Caco-2 (cell line): ENCODE measurements at places on chromosomes 12 and 14.

DNA sequence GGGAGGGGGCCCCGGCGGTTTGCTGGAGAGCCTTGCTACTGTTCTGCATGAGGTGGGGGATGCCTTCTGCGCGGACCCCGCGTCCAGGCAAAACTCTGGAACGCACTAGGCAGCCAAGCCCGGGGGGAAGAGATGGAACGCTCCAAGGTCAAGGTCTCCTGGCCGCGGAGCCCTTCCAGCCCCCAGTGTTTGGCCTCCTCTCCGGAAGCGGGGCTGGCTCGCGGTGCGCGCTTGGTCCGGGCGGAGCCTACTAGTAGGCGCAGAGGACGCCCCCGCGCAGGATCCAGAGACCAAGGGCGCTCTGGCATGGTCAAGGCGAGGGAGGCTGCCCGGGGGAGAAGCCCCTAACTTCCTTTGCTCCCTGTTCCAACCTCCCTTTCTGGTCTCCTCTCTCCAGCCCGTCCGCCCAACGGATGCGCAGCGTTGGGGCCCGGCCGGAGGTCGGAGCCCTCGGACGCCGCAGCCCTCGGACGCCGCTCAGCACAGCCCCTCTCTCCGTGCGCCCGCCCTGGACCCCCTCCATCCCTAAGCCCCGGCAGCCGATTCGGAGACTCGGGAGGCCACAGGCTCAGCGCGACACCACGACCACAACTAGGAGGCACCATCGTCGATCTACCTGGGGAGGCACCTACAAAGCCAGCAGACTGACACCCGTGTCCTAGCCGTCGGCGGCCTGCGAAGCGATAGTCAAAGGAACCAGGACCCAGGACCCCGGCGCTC, 669 bp upstream of the KCNK13 start:
- H3K36me3 ChIP-seq, result no peaks in the 10 kb centered on the region
- peaks cover 5% of the 10 kb centered on the region for H3K27me3 ChIP-seq
- H3K4me1 ChIP-seq, result peaks cover 8% of the 10 kb centered on the region; the same call in 1 of the 2 replicates
- H3K4me3 ChIP-seq, result peak overlapping the region; percentile 32
- no peak for DNase-seq

GRCh38 chr12:61915420-61915819, 344.8 kb upstream of the USP15 start:
- H3K27ac ChIP-seq, result no peak overlapping the region
- no peaks in the 10 kb centered on the region for H3K36me3 ChIP-seq
- DNase-seq, result no peak
- H3K27me3 ChIP-seq, result no peaks in the 10 kb centered on the region
- H3K4me3 ChIP-seq, result no peak overlapping the region

- H3K27ac ChIP-seq, result no peak overlapping the region
- DNase-seq, result no peak
- H3K36me3 ChIP-seq, result no peaks in the 10 kb centered on the region
- H3K4me3 ChIP-seq, result no peak overlapping the region
- no peaks in the 10 kb centered on the region; the same call in 1 of the 2 replicates for H3K27me3 ChIP-seq
Measured at GRCh38 chr14:92489394-92490238, 24.0 kb upstream of the RIN3 start.

GRCh38 chr12:92938018-92938417, 8.9 kb upstream of the EEA1 start:
- H3K27ac ChIP-seq, result no peak overlapping the region
- no peak overlapping the region for H3K4me3 ChIP-seq
- no peak for DNase-seq
- peaks cover 19% of the 10 kb centered on the region for H3K4me1 ChIP-seq

DNA sequence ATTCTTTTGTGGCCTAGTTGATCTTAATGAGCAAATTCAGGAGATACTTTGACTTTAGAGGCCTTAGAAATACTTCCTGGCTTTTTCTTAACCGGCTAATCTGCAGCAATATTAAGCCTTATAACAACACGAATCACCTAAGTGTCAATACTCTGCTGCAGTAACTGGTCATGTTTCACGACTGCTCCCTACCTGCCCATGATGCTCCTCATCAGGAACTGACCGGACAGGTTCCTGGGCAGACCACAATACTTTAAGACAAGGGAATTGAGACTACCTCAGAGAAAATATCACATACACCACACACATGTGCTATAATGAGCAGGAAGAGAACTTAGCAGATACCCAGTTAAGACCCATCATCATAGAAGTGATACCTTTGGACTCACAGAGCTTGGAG, 211.9 kb upstream of the BMP4 start:
- H3K4me3 ChIP-seq, result no peak overlapping the region
- H3K27ac ChIP-seq, result no peak overlapping the region
- H3K4me1 ChIP-seq, result peaks cover 5% of the 10 kb centered on the region; the same call in 1 of the 2 replicates
- DNase-seq, result peak; percentile 14

DNA sequence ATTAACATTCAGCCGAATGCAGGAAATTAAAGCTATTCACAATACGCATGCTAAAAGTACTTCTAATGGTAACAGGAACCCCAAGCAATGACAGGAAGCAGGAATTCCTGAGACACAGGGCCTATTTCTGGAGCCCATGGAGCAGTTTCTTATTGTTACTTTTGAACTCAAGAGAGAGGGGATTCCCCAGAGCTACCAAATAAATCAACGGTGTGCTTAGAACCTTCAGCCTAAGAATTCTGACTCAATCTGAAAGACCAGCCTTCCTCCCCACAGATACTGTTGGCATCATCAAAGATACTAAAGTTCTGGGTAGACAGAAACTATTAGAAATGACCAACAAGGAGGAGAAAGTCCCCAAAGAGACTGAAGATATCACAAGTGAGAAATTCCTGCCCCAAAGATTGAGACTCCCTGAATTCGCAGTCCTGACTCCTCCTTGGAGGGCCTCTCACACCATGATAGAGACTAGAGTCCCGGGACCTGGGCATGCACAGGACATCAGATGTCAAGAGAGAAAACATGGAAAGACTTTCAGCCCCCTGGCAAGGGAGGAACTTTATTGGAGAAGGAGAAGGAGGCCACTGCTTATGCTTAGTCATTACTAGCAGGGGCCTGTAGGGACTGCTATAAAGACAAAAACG, 32.7 kb downstream of the RTRAF start:
- no peak for DNase-seq
- H3K27ac ChIP-seq, result no peak overlapping the region

GRCh38 chr14:42804141-42804540, 1197.5 kb downstream of the LRFN5 start:
- H3K4me1 ChIP-seq, result no peaks in the 10 kb centered on the region
- H3K27me3 ChIP-seq, result no peaks in the 10 kb centered on the region
- no peaks in the 10 kb centered on the region for H3K36me3 ChIP-seq
- no peak for DNase-seq

- no peak for DNase-seq
- peak overlapping the region; percentile 3 for H3K27ac ChIP-seq
Measured at GRCh38 chr12:913919-914698, 35.4 kb downstream of the RAD52 start.

DNA sequence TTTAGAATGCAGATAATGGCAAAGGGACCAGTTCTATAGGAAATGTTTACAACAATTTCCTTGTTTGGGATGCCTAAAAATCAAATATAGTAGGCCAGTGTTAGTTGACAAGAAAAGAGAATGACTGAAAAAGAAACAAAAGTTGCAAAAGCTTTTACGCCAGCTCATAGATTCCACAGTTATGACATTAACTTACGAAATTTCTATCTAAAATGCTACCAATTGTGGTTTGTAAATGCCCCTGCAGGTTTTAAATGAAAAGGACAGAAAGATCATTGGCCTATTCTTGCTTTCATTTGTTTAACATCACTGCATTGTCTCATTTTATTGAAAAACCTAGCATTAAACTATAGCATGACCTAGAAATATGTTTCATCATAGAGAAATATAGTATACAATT, 345.8 kb downstream of the CCDC91 start:
- no peaks in the 10 kb centered on the region for H3K36me3 ChIP-seq
- H3K4me1 ChIP-seq, result no peaks in the 10 kb centered on the region
- no peak overlapping the region for H3K27ac ChIP-seq
- no peak overlapping the region for H3K4me3 ChIP-seq

DNA sequence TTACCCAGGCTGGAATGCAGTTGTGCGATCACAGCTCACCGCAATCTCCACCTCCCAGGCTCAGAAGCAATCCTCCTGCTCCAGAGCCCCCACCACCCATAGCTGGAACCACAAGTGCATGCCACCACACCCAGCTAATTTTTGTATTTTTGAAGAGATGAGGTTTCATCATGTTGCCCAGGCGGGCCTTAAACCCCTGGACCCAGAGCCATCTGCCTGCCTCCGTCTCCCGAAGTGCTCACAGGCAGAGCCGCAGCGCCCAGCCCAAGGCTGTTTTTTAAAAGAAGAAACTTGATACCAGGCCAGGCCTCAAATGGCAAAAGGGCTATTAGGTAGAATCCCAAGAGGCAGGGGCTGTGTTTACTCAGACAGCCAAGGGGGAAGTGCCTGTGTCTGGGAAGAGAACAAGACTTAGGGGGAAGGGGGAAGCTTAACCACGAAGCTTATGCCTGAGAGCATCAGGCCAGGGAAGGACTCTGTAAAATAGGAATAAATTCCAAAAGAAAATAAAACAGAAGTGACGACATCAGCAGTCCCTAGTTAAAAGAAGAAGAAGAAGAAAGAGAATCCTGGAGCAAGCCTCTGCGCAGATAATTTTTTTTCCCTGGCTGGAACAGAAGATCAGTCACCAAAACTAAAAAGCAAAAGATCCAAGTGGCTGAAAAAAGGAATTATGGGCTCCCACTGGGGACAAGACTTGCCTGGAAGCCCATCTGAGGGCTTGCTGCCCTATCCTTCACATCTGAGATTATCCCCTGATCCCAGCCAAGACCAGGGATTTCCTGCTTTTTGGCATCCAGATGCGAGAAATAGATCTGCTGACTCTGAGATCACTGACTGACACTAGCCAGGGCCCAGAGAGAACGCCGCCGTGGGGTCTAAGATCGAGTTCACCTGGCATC, 170.5 kb downstream of the NDUFA12 start:
- H3K36me3 ChIP-seq, result no peaks in the 10 kb centered on the region
- no peaks in the 10 kb centered on the region for H3K27me3 ChIP-seq
- peak overlapping the region; percentile 42 for H3K27ac ChIP-seq
- no peaks in the 10 kb centered on the region for H3K4me1 ChIP-seq
- no peak for DNase-seq

GRCh38 chr12:20212658-20213555, 155.4 kb upstream of the PDE3A start:
- H3K4me1 ChIP-seq, result peaks cover 5% of the 10 kb centered on the region
- H3K27me3 ChIP-seq, result no peaks in the 10 kb centered on the region
- peak overlapping the region; percentile 21 for H3K27ac ChIP-seq
- H3K4me3 ChIP-seq, result no peak overlapping the region

GRCh38 chr14:95510804-95511203, 5.6 kb downstream of the SYNE3 start:
- no peaks in the 10 kb centered on the region; the same call in 1 of the 2 replicates for H3K36me3 ChIP-seq
- peaks cover 7% of the 10 kb centered on the region for H3K4me1 ChIP-seq
- no peaks in the 10 kb centered on the region for H3K27me3 ChIP-seq
- no peak for DNase-seq
- no peak overlapping the region for H3K27ac ChIP-seq

- peak overlapping the region; percentile 58; the same call in 1 of the 2 replicates for H3K4me3 ChIP-seq
- H3K36me3 ChIP-seq, result no peaks in the 10 kb centered on the region
- peak overlapping the region; percentile 34 for H3K27ac ChIP-seq
- no peaks in the 10 kb centered on the region; the same call in 1 of the 2 replicates for H3K4me1 ChIP-seq
- H3K27me3 ChIP-seq, result no peaks in the 10 kb centered on the region
Measured at GRCh38 chr12:43760396-43760795, 1.6 kb downstream of the IRAK4 start.

DNA sequence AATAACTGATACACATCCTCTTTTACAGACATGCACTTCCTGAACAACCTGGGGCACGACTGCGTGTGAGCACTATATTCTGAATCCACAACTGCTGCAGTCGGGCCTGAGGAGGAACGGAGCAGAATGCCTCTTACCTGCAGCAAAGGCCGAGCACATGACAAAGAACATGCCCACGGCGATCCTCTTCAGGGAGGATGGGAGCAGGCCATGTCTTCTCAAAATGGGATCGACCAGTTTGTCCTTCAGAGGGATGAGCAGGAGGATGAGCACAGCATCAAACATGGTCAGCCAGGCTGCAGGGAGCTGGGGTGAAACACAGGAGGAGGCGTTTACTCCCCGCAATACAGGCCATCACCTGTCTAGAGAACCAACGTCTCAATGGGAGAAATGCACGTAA, 15.1 kb downstream of the SLC15A4 start:
- no peaks in the 10 kb centered on the region; the same call in 1 of the 2 replicates for H3K36me3 ChIP-seq
- H3K4me3 ChIP-seq, result no peak overlapping the region
- peak overlapping the region; percentile 23 for H3K27ac ChIP-seq
- H3K27me3 ChIP-seq, result no peaks in the 10 kb centered on the region
- no peaks in the 10 kb centered on the region for H3K4me1 ChIP-seq

GRCh38 chr14:20400589-20400964, 12.7 kb downstream of the TEP1 start:
- no peak overlapping the region for H3K4me3 ChIP-seq
- 0 out of 2 replicates have a peak, but pooled peaks cover 4% of the 10 kb centered on the region for H3K4me1 ChIP-seq
- no peaks in the 10 kb centered on the region; the same call in 1 of the 2 replicates for H3K36me3 ChIP-seq
- H3K27me3 ChIP-seq, result no peaks in the 10 kb centered on the region

- H3K27ac ChIP-seq, result no peak overlapping the region
- H3K4me1 ChIP-seq, result no peaks in the 10 kb centered on the region
- no peak for DNase-seq
- no peaks in the 10 kb centered on the region for H3K36me3 ChIP-seq
Measured at GRCh38 chr12:2306012-2306411, 253.2 kb downstream of the CACNA1C start.

DNA sequence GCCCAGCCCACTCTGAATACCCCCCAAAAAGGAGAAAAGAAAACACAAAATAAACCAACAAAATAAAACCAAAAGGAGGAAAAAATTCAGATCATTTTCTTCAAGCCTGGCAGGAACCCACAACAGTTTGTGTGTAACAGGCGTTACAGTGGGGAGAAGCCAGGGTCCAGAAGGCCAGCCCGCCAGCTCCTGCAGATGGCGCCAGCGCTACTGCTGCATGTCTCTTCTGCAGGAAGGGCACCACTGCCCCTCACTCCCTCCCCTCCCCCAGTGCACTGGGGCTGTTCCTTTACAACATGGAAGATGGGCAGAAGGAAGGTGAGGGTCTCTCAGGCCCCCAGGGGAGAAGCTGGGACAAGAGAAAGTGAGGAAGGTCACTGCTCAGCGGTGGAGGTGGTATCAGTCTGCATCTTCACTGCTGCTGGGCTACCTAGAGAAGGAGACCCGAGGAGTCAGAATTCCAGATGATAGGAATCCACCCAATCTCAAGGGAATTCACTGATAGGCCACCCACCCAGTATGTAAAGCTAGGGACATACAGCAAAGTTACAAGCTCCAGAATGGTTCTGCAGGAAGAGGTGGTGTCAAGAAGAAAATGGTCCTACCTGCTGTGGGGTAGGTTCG, 2.3 kb upstream of the NOP2 start:
- no peak overlapping the region for H3K4me3 ChIP-seq
- peak; percentile 82 for DNase-seq
- H3K36me3 ChIP-seq, result peaks cover 12% of the 10 kb centered on the region
- H3K4me1 ChIP-seq, result no peaks in the 10 kb centered on the region
- no peaks in the 10 kb centered on the region for H3K27me3 ChIP-seq

- no peak for DNase-seq
- no peak overlapping the region for H3K27ac ChIP-seq
- no peaks in the 10 kb centered on the region for H3K4me1 ChIP-seq
- no peak overlapping the region for H3K4me3 ChIP-seq
- H3K36me3 ChIP-seq, result no peaks in the 10 kb centered on the region
Measured at GRCh38 chr14:91009501-91010152, 50.8 kb downstream of the RPS6KA5 start.
